Stimulated activated CD4-positive, alpha-beta T cell treated with anti-CD3 and anti-CD28 coated beads, Interleukin-4, amount 100 ng/mL, for 24 hours (primary cell): ENCODE measurements at places on chromosomes 11 and 22.

GRCh38 chr11:19980957-19981669, 179.2 kb downstream of the DBX1 start:
- DNase-seq: no peak

DNA sequence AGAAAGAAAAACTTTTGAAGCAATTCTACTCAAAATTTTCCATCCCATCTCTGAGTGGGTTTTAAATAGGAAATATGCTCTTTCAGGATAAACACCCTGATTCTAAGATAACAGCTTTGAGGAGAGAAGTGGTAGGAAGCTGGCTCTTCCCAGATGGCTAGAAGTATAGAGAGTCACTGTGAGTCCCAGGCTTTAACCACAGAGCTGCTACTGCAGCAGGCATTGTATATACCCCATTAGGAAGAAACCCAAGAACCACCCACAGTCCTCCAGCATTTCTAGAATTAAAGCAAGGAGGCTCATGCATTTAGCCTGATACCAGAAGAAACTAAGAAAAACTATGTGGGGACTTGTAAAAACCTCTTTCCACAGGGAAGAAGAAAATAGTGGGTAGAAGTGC, 1405.6 kb upstream of the TENM4 start:
- no peak for DNase-seq

DNA sequence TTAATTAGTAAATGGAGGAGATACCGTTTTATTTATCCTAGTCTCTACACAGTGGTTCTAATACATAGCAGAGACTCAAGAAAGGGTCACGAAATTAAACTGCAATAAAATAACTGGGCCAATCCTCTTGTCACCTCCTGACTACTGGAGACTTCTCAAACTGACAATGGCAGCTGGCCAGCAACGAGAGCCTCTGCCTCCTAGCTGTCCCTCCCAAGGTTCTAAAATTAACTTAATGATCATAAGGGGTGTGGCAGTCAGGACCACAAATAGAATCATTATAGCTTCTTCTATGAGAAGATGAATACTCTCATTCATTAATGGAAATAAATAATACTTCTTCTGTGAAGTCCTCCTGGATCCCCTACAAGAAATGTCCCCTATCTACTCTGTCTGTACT, 63.8 kb upstream of the APOA1 start:
- no peak for DNase-seq

DNA sequence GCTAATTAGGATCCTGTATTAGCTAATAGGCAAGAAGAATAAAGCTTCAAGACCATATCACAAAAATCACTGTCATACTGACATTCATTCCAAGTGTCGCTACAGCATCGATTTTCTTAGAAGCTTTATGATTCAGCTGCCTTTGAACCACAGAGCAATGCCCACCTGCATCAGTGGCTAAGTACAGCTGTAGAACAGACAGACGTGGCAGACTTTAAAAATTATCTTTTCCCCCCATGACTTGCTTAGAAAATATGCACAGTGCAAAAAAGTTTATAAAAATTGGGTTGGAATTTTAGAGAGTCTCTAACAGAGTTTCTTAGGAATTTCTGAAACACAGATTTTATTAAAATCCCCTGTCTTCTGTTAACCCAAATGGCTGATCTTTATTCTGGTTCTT, 120.8 kb downstream of the CADM1 start:
- no peak for DNase-seq
